Aorta (tissue), 5 donors: ENCODE measurements at places on chromosomes 6 and 20. TPM values are rescaled to one million over a fixed set of nuclear protein-coding genes. Genes with fewer than 3 reads are reported as not detected.
A peak's percentile ranks its signal among the peaks of the same experiment; 100 is the strongest.

GRCh38 chr20:7672571-7672970, 267.7 kb downstream of the HAO1 start:
- DNase-seq: no peak

Gene CAP2
- total RNA-seq: 21.2 TPM

DNA sequence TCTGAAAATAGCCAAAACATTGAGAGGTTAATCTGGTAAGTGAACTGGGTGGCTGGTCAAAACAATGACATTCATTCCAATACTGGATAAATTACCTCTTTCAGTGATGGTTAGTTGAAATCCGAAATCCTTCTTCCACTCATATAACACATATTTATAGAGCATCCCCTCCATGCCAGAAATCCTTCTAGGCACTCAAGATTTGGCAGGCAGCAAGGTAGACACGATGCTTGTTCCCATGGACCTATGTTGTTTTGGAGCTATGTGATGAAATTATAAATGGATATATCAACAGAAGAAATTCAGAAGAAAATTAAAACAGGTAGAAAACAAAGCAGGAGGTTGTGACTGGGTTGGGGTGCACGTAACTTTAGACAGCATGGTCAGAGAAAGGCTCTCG, 26.3 kb upstream of the SNRPB2 start:
- DNase-seq: no peak

DNA sequence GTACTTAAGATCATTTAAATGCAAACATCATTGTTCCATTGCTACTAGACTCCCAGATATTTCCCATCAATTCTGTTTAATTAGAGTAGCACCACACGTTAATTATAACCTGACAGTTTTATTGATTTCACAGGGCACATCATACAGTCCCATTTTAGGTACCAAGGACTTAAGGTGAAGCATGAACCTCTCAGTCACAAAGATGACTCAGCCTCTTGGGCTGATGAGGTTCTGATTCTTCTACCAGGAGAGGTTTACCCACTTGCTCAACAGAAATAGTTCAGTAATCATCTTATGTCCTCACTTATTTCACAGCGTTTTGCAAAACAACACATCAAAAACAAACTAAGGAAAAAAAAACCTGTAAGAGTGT, 98.5 kb downstream of the HIVEP2 start:
- DNase-seq: no peak

DNA sequence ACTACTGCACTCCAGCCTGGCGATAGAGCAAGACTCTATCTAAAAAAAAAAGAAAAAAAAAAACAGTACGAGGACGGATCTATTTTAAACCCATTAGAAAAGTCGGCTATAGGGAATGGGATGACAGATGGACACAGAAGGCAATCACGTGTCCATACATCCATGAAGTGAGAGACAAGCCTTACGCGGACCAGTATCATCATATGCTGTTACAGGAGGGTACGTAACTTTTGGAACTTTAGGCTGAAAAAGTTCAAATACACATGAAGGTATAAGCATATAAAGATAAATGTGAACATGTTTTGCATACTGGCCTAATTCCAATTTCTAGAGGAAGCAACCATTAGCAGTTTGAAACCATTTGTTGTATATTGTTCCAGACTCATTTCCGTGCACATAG, 109.8 kb upstream of the EXOC2 start:
- no peak for DNase-seq

GRCh38 chr6:54959820-54960219, 113.2 kb downstream of the FAM83B start:
- no peak for DNase-seq

- no peak for DNase-seq
Observed at GRCh38 chr6:138250053-138250452, 31.8 kb upstream of the PBOV1 start.

DNA sequence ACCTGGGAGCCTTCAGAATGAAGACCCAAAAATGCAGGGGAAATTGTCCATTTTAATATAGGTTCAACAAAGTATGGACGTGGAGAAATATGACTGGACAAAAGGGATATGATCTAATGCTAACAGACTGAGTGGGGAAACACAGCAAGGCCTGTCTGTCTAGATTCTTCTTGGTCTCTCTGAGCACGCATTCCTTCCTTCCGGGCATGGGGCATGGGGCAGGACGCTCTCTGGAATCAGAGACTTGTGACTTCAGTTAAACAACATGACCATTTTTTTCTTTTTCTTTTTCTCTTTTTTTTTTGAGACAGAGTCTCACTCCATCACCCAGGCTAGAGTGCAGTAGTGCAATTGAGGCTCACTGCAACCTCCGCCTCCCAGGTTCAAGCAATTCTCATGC, 31.9 kb downstream of the ZBTB2 start:
- no peak for DNase-seq

GRCh38 chr6:158231551-158232315, 63.6 kb downstream of the GTF2H5 start:
- peak; percentile 91 for DNase-seq

DNA sequence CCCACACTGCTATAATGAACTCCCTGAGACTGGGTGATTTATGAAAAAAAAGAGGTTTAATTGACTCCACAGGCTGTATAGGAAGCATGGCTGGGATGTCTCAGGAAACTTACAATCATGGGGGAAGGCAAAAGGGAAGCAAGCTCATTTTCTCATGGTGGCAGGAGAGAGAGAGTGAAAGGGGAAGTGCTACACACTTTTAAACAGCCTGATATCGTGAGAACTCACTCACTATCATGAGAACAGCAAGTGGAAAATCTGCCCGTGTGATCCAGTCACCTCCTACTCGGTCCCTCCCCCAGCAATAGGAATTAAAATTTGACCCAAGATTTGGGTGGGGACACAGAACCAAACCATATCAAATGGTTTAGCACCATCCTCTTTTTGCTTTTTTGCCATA, 116.6 kb upstream of the CEP162 start:
- no peak for DNase-seq

DNA sequence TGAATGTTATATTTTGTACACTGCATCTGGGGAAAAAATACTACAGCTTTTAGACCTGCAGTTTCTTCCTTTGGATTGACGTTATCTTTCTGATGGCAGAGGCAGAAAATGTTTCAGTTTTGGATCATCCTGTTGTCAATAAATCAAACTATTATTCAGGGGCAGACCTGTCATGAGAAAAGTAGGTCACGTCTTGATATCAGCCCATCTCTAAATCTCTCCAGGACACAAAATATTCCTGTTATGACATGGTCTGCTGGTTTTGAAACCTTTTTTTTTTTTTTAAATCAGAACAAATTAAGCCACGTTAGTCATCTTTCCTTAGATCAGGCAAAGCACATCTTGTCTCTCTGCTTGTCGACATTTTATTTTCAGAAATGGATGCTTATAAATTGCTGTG, 24.0 kb downstream of the IL20RA start:
- DNase-seq: no peak

- no peak for DNase-seq
Observed at GRCh38 chr20:4684837-4685413, 36.8 kb upstream of the PRND start.

- peak; percentile 58 for DNase-seq
Observed at GRCh38 chr20:36574366-36575135, 1.2 kb downstream of the TGIF2 start.

GRCh38 chr6:149170564-149171452, 146.7 kb upstream of the TAB2 start:
- no peak for DNase-seq

Gene CFAP206
- not detected for total RNA-seq

Gene SLC17A1
- not detected for total RNA-seq

DNA sequence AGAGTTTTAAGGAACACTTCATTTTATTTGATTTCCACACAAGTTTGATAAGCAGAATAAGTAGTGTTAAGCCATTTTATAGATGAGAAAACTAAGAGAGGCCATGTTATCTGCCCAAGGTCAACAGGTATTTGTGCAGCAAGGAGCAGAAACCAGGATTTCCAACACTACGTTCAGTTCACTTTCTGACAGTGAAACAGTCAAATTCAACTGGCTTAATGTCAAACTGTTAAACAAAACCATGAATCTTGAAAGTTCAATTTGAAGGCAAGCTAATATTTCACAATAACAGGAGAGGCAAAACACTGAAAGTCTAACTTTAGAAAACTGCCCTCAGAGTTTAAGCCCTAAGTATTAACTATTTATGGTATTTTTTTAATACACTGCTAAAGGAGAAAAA, 32.6 kb downstream of the DTNBP1 start:
- DNase-seq: no peak

DNA sequence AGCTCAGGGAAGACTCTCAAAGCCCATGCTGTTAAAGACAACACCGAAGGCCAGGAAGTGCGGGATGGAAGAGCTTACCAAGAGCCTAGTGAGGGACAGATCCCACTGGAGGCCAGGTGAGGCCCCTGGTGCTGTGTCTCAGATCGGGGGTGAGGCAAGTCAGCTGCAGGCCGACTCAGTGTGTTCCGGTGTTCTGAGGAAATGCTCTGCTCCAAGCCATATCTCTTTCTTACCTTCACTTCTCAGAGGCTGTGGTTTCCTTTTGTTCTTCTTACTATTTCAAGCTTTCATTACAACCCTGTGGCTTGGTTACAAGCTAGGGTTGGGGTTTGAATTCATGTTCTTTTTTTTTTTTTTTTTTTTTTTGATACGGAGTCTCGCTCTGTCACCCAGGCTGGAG, 114.3 kb upstream of the ZFP64 start:
- DNase-seq: no peak

DNA sequence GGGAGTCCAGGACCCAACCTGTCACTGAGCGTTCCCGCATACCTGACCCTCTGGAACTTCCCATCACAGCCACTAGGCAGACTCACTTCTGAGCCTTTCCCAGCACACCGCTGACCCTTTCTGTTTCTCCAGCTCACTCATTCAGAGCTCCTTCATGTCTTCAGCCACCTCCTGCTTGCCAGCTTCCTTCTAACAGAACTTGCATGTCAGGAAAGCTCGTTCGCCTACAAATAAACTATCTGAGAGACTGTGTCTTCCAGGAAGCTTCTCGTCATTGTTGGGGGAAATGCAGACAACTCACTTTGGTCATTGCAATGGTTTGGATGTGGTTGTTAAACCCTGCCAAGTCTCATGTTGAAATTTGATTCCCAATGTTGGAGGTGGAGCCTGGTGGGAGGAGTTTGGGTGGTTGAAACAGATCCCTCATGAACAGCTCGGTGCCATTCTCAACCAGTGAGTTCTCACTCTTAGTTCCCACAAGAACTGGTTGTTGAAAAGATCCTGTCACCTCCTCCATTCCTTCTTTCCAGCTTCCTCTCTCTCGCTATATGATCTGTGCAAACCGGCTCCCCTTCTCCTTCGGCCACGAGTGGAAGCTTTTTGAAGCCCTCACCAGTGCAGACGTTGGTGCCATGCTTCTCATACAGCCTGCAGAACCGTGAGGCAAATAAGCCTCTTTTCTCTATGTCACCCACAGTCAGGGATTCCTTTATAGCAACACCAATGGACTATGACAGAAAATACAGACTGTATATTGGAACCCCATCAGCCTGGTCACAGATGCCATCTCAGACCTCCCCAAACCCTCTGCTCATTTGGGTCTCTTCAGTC, 1.4 kb upstream of the MUC21 start:
- DNase-seq: no peak
